ENCODE measurements at places on chromosomes 11 and 22.

DNA sequence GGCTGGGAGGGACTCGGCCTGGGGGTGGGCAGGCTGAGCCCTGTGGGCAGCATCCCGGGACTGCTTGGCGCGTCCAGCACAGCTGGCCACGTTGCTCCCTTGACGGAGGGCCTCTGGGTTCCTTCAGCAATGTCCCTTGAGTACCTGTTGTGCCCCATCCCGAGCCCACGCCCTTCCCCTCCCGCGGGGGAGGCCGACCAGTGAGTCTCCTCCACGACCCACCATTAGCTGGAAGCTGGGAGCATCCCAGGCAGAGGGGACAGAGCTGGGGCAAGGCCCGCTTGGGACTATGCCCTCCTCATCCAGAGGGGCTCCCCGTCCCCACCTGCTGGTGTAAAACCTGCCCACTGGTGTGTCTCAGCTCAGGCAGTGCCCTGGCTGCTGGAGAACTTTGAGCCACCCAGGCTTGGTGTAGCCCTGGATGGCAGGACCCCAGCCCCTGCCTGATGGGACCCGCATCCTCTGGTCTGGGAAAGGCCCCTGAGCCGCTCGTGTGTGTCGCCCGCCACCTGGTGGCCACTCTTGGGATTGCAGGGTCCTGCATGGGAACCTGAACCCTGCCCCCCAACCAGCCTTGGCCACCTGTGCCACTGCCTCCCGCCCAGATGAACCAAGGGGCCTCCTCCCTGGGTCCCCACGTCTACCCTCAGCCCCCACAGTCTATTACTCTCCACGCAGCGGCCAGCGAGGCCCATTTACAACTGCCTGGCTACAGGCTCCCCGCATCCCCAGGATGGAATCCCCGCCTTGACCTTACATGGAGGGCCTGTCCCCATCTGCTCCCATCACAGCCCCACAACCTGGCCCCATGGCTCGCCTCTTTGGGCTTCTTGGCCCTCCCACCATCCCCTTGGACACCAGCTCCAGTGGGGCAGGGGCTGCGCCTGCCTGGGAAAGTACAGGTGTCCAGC, 16.6 kb upstream of the ARHGAP8 start:
- no peaks in the 10 kb centered on the region for H3K4me1 ChIP-seq
- H3K36me3 ChIP-seq: no peaks in the 10 kb centered on the region
- H3K27ac ChIP-seq: no peak overlapping the region
- peak; percentile 65 for DNase-seq
- no peaks in the 10 kb centered on the region for H3K27me3 ChIP-seq

DNA sequence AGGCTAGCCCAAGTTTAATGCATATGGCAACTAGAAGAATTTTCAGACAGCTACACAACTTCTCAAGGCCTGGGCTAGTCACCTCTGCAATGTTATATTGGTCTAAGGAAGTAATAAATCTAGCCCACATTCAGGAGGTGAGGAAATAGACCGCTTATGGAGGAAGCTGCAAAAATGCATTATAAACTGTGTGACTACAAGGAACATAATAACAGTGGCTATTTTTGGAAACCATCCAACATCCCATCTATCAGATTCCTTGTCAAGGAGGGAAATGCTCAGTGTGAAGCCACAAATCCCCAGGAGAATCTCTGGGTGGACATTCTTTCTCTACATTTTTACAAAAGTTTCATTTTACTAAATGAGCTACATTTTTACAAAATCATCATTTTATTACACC, 76.1 kb downstream of the BBOX1 start:
- no peaks in the 10 kb centered on the region for H3K27me3 ChIP-seq
- no peak overlapping the region for H3K4me3 ChIP-seq
- no peak overlapping the region for H3K27ac ChIP-seq
- no peaks in the 10 kb centered on the region for H3K4me1 ChIP-seq

DNA sequence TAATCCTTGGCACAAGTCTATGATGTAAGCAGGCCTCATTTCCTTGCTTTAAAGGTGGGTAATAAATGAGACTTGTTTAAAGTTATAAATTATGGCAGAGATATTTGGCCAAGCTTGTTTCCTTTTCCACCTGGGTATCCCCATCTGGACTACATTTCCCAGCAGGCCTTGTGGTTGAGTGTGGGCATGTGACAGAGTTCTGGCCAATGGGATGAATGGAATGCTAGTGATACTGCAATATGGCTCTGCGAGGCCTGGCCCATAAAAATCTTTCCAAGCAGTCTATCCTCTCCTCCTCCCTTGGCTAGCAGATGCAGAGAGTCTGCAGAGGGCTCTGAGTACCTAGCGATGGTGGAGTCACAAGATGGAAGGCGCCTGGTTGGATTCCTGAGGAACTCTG, 102.5 kb downstream of the TIMP3 start:
- no peaks in the 10 kb centered on the region for H3K4me1 ChIP-seq
- no peaks in the 10 kb centered on the region for H3K36me3 ChIP-seq
- no peaks in the 10 kb centered on the region for H3K27me3 ChIP-seq
- DNase-seq: no peak

DNA sequence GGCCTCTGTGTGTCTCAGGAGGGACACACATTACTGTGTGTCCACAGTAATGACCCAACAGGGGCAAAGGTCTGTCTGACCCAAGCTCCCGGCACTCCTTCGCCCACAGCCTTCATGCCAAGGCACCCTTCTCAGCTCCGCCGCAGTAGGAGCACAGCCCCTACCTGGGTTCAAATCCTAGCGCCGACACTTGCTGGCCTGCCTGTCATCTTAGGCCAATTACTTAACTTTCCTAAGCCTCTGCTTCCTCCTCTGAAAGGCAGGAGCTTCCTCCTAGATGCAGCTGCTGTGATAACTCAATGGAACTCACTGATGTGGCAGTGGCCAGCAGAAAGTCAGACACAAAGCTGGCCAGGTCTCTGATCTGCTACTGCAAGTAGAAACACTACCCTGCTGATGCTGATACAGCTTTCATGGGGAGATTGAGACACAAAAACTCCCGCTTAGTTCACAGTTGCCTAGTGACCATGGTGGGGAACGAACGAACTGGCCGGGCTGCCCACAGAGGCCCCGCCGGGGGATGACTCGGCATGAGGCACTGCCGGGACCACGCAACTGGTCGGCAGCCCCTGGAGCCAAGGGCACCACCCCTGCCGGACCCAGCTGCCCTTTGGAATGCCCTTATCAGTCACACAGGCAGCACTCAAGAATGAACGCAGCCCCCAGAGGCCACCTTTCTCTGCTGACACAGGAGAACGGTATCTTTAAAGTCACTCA, 8.1 kb downstream of the EHD1 start:
- H3K4me1 ChIP-seq: peaks cover 100% of the 10 kb centered on the region
- DNase-seq: peak; percentile 66
- peaks cover 13% of the 10 kb centered on the region for H3K36me3 ChIP-seq
- H3K27me3 ChIP-seq: no peaks in the 10 kb centered on the region

- H3K27ac ChIP-seq: no peak overlapping the region
- no peaks in the 10 kb centered on the region for H3K27me3 ChIP-seq
- no peaks in the 10 kb centered on the region for H3K36me3 ChIP-seq
- H3K4me1 ChIP-seq: peaks cover 17% of the 10 kb centered on the region
- no peak for DNase-seq
These were observed 118.8 kb downstream of the ABTB2 start for GRCh38 chr11:34238966-34239365.

DNA sequence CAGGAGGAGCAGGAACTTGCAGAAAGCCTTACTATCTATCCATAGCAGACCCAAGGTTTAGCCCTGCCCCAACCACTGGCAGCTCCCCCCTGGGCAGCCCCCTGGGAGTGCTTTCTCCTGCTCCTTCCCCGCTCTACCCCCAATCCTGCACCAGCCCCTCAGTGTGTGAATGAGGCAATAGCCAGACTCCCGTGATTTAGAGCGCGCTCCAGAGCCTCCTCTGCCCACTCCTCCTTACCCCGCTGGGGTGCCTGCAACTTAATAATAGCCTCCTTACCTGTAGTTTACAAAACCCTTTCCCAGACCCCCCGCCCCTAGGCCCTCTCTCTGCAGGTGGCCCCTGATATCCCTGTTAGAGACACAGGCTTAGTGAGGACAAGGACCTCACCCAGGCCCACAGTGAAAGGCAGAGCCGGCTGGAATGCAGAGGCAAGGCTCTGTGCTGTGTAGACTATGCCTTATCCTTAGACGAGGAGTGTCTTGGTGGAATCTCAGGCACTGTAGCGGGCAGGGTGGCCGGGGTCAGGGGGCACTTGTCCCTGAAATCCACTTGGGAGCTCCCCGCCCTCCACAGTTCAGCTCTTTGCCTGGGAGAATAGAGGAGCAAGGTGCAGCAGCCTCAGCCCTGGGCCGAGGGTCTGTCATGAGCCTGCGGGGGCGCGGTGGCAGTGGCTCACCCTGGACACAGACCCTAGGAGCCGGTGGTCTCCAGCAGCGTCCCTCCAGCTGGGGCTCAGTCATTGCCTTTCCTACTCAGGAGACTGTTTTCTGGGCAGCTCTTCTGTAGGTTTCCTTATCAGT, 4.3 kb upstream of the CARNS1 start:
- H3K27ac ChIP-seq: no peak overlapping the region
- H3K4me3 ChIP-seq: no peak overlapping the region
- no peaks in the 10 kb centered on the region for H3K36me3 ChIP-seq
- peaks cover 13% of the 10 kb centered on the region for H3K4me1 ChIP-seq
- DNase-seq: no peak
- no peaks in the 10 kb centered on the region for H3K27me3 ChIP-seq
